ENCODE measurements at places on chromosomes 6 and 20.

DNA sequence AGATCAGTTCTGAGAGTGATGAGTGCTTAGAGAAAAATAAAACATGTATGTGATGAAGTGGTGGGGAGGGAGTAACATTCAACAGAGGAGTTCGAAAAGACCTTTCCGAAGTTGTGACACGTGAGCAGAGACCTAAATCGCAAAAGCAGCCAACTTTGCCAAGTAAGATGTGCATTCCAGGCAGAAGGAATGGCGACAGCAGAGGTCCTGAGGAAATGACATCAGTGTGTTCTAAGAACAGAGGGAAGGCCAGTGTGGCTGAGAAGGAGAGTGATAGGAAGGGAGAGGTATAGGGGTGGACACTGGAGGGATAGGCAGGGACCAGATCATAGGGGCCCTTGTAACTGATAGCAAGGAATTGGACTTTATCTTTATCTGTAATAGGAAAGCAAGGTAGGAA is 51.3 kb downstream of the ADAT2 start:
- no peak for DNase-seq

DNA sequence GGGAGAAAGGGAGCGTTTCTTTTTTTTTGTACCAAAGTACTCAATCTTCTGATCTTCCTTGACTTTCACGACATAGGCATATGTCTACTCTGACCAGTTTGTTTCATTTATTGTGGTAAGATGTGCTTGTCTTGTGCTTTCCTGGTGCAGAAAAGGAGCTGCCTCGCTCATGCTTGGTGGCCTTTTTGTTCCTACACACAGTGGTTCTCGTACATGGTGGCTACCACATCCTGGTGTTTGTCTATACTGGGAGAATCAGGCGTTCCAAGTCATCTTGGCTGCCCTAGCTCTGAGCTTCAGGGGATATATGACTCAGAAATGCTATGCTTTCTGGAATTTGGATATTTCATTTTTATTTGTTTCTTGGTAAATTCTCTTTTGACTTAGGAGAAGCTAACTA is 31.8 kb downstream of the MYB start:
- no peak for DNase-seq

GRCh38 chr6:26184367-26184891 is 97.2 kb downstream of the HFE start:
- DNase-seq = no peak

DNA sequence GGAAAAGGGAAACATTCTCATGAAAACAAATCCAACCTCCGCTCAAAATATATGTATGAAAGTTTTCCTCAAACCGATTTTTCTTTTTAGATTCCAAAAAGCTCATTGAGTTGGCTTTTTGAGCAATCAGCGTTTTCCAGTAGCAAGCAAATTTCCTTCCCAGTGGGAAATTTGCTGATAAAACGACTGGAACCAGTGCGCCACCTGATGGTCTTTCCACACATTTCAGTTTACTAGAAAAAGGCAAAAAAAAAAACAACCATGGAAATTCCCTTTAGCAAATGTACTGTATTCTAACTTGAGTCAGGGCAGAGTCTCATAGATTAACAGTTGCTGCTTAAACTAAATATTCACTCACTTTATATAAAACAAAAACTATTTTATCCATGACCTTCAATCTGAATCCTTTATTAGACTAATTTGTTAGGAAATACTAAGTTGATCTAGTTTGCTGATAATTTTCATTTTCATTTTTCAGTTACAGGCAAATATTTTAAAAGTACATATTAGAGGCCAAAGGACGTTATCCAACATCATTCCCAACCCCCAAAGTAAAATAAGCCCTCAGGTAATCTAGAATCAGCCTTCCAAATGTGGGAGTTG is 271.5 kb downstream of the FOXA2 start:
- no peak for DNase-seq

DNA sequence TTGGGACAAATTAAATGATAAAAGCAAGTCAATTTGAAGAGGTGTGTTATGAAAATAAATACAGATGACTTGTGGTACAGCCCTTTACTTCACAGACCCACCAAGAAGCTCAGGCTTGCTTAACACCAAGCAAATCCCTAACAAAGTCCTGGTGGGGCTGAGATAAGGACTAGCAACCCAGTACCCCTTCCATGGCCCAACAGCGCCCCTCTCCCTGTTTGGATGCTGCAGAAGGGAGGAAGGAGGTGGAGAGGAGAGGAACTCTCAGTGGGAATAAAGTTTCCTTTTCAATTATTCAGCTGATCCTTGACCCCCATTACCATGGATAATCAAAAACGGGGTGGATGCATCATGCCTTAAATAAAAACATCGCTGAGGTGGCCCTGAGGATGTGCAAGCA is 4.5 kb upstream of the ZNF831 start:
- no peak for DNase-seq

- no peak for DNase-seq
Observed at GRCh38 chr6:44397424-44398164, 10.1 kb downstream of the CDC5L start.

- DNase-seq = no peak
Observed at GRCh38 chr6:75590370-75590769, 11.3 kb upstream of the SENP6 start.

- DNase-seq = no peak
Observed at GRCh38 chr6:9766240-9766915, 648.5 kb downstream of the TFAP2A start.

GRCh38 chr6:143501851-143502250 is 9.7 kb downstream of the FUCA2 start:
- no peak for DNase-seq

Measured in stimulated activated CD8-positive, alpha-beta memory T cell treated with anti-CD3 and anti-CD28 coated beads, Interleukin-7, amount 100 ng/mL, for 1 hour (primary cell).